CD4-positive, alpha-beta memory T cell (primary cell): ENCODE measurements at places on chromosomes 3 and 15. TPM values are rescaled to one million over a fixed set of nuclear protein-coding genes. Genes with fewer than 3 reads are reported as not detected.

The AMT gene
- 7.6 TPM for total RNA-seq

The MESP2 gene
- total RNA-seq = not detected

The CCR8 gene
- total RNA-seq = 5.3 TPM

The PAQR9 gene
- total RNA-seq = not detected

The PAQR5 gene
- 0.20 TPM for total RNA-seq

- no peaks in the 10 kb centered on the region for H3K36me3 ChIP-seq
- no peak for DNase-seq
- no peaks in the 10 kb centered on the region for H3K4me1 ChIP-seq
- no peaks in the 10 kb centered on the region for H3K27me3 ChIP-seq
- no peak overlapping the region for H3K27ac ChIP-seq
Measured at GRCh38 chr3:94735354-94735753, 672.5 kb downstream of the NSUN3 start.

DNA sequence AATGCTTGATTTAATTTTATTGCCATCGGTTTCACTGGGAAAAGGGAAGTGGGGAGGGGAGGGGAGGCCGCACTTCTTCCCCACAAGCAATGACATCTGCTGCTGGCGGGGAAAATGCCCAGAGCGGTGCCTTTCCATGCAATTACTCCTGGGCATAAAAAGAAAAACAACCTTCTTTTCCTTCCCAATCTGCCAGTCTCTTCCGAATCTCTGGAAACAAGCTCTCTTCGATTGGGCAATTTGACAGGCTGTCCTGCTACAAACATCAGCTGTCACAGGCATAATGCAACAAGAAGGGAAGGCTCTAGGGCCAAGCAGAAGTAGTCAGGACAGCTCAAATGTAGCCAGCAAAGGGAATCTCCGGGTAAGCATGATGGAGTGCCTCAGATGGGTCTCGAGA, 93.4 kb upstream of the STRIT1 start:
- H3K36me3 ChIP-seq = no peaks in the 10 kb centered on the region
- no peak overlapping the region for H3K4me3 ChIP-seq
- no peaks in the 10 kb centered on the region for H3K27me3 ChIP-seq
- DNase-seq = no peak

DNA sequence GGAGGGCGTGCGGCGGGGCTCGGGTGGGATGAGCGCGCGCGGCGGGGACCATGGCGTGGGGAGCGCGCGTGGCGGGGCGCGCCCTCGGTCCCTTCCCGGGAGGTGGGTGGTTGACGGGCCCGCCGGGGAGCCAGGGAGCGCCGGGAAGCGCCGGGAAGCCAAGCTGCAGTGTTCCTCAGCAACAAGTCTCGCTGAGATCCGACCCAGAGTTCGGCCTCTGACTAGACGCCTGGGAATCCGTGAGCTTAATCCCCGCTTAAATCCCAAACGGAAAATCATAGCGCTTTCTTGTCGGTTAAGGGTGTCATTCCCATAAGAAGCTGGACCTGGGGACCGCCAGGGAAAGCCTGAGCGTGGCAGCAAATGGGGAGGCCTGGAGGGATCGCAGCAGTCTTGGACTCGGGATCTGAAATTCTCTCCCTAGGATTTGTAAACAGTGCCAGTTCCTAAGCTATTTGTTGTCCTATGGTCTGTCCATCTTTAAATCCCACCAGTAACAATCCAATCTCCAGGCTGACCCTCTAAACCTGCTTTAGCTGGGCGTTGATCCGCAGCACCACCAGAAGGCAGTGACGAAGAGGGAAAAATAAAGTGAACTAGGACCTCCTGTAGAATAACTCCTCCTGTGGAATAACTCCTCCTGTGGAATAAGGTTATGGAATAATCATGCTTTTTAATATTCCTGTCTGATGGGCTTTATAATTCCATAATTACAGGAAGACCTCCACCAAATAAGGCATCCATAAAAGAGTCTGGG, 570 bp upstream of the NEDD4 start:
- H3K27ac ChIP-seq = no peak overlapping the region
- H3K27me3 ChIP-seq = no peaks in the 10 kb centered on the region

GRCh38 chr15:94856267-94856854, 625.0 kb downstream of the MCTP2 start:
- H3K4me3 ChIP-seq = no peak overlapping the region
- no peaks in the 10 kb centered on the region for H3K4me1 ChIP-seq
- no peak overlapping the region for H3K27ac ChIP-seq
- DNase-seq = no peak
- no peaks in the 10 kb centered on the region for H3K36me3 ChIP-seq

DNA sequence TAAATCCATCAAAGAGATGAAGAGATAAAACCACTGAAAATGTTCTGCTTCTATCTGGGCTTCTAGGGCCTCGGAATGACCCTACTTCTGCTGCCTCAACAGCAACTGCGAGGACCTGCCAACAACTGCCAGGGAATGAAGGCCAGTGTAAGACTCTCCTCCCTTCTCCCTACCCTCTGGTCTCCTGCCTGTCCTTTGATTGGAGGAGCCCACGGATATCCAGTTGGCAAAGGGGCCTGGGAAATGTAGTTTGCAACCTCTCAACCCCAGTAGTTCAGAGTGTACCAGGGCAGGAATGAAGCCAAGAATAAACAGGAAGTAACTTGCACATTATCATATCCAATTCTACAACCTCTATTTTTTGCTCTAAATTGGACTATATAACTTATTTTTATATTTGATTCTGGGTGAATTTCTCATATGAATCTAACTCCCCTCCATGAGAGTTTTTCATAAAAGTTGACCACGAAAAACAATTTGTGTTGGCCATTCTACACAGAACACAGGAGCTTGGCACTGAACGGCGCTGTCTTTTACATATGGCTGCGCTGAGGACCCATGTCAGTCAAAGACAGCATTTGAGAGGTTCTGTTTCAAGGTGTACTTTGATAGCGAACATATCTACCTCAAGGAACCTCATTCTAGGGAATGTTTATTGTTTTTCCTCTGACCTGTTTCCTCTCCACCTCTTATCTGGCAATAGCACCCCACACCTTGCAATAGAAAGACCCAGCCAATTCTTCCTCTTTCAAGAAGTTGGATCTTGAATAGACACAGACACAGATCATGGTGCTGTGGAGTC, 91.1 kb upstream of the RNF7 start:
- H3K36me3 ChIP-seq = no peaks in the 10 kb centered on the region
- DNase-seq = no peak
- H3K27ac ChIP-seq = no peak overlapping the region
- H3K27me3 ChIP-seq = no peaks in the 10 kb centered on the region

GRCh38 chr3:64974401-64974800, 286.6 kb upstream of the ADAMTS9 start:
- H3K36me3 ChIP-seq = no peaks in the 10 kb centered on the region
- no peak overlapping the region for H3K27ac ChIP-seq
- H3K4me1 ChIP-seq = no peaks in the 10 kb centered on the region
- H3K27me3 ChIP-seq = no peaks in the 10 kb centered on the region

DNA sequence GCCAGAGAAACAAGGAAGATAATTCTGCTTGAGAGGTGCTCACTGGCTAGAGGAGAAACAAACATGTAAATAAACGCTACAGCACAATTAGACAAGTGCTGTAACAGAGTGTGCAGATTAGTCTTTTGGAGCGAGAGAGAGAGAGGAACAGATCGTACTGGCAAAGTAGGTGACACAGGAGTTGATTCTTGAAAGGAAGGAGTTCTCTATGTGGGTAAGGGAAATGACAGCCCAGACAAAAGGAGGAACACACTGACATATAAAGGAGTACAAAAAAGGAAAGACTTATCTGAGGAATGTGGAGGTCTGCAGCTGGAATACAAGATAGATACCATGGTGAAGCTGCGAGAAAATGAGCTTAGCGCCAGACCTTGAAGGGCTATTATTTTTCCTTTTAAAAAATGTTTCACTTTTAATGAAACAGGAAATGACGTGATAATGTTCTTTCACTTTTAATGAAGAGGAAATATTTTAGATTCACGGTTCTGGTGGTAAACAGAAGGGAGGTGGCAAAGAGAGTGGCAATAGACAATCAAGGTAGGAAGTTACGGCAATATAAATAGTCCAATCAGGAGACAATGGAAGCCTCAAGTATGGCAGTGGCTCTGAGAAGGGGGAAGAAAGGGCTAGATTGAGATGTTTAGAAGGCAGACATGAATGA, 202.9 kb downstream of the VPS13C start:
- H3K27ac ChIP-seq = peak overlapping the region; percentile 61
- peak; percentile 70 for DNase-seq
- peak overlapping the region; percentile 65 for H3K4me3 ChIP-seq
- H3K36me3 ChIP-seq = peaks cover 4% of the 10 kb centered on the region
- peaks cover 29% of the 10 kb centered on the region for H3K4me1 ChIP-seq

- no peaks in the 10 kb centered on the region for H3K27me3 ChIP-seq
- no peak overlapping the region for H3K27ac ChIP-seq
- no peak for DNase-seq
- H3K36me3 ChIP-seq = no peaks in the 10 kb centered on the region
- no peak overlapping the region for H3K4me3 ChIP-seq
- peaks cover 9% of the 10 kb centered on the region for H3K4me1 ChIP-seq
Measured at GRCh38 chr3:186152361-186152798, 43.5 kb upstream of the ETV5 start.
